NCI-H1048 (cell line): ENCODE measurements at places on chromosomes 16 and 17.

DNA sequence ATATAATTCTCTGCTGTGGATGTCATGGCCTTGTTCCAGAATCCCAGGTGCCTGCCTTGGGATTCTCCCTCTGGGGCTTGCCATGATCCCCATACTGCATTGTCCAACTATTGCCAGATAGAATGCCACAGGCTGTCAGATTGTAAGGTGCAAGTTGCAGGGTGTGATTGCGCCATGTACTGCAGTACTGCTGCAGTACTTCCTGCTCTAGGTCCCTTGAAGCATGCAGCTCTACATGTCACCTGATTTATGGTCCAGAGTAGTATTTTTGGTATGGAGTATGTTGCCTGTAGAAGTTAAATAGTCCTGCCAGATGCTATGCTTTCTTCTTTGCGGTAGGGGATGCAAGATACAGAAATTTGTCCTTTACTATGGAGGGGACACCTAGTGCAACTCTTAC lies 7.0 kb upstream of the SLFN5 start:
- DNase-seq, result no peak

DNA sequence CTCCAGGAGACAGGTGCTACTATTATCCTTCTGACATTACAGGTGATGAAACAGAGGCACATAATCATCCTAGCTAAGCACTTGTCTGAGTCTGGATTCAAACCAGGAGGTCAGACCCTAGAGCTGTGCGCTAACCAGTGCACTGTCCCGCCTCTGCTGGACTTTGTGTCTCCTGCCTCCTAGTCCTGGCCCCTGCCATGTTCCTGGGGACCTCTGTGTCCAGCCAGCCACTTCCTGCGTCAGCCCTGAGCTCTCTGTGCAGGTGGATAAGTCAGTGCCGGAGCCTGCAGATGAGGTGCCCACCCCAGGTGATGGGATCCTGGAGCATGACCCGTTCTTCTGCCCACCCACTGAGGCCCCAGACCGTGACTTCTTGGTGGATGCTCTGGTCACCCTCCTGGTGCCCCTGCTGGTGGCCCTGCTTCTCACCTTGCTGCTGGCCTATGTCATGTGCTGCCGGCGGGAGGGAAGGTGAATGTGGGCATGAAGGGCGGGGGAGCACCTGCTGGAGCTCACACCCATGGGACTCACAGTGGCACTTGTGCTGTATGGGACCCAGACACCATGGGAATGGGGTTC lies 4.2 kb downstream of the SGCA start:
- DNase-seq, result no peak

- no peak for DNase-seq
These were observed 64.2 kb downstream of the BMERB1 start for GRCh38 chr16:15498427-15499175.

DNA sequence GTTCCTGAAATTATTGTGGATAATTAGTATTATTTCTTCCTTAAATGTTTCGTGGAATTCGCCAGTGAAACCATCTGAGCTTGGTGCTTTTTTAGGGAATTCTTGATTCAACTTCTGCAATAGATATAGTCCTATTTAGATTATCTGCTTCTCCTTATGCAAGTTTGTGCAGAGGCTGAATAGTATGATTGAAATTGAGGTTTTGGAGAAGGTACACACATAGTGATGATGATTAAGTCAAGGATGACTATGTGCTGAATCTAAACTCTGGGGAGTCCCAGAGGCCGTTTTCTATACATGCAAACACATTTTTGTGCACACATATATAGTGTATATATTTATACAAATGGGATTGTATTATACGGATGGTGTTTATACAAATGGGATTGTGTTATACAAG lies 5.2 kb upstream of the MYH4 start:
- no peak for DNase-seq

DNA sequence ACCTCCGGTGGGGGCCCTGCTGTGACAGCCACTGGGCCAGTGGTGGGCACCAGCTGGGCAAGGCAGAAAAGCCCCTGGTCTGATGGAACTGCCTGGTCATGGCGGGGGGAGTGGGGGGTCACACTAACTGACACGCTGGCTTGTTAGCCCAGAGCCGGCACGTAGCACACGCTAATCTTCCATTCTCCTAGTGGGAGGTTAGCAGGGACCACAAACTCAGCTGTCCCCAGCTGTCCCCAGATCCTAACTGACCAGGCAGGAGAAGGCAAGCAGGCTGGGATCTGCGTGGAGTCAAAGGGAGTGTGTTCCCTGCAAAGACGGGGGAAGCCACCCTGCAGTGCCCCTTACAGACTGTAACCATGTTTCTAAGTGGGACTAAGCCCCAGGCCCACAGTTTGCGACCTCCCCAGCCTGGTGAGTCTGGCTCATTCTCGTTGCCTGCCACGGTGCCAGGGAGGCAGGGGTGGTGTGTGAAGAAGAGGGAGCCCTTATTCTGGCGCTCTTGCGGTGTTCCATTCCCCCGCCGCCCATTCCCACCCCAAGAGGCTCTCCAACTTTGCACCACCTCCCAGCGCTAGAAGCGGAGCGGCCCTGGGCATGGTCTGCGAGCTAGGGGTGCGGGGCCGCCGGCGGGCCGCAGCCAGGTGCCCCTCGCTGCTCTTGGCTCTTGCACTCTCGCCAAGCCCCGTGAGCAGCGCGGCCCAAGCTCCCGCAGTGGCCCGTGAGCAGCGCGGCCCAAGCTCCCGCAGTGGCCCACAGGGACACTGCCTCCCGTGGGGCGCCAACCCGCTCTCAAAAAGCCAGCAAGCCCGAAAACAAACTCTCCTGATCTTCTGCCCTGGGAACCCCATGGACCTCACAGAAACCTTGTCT lies 12.1 kb upstream of the ZNF423 start:
- DNase-seq, result no peak

DNA sequence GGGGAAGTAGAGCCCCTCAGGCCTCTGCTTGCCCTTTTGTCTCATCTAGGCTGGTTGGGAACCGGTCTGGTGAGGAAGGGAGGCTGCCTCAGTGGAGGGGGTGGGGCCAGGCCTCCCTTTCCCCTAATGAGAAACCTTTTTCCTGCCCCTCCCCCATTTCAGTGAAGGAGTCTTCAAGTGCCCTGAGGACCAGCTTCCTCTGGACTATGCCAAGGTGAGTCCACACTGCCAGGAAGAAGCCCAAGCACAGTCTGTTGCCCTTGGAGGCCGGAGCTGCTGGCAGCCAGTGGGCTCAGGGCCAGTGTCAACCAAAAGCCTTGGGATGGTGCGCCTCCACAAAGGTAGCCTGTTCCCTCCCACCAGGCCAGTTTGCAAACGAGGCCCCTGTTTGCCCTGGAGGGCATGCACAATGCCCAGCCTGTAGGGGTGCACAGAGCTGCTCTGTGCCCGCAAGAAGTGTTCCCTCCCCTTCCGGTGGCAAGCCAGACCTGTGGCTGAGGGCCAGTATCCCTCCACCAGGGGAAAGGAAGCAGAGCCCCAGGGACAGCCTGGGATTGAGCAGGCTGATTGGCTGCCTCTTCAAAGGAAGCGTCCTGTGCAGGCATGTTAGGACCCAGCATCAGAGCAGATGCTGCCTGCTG lies 3.4 kb downstream of the TRAF4 start:
- no peak for DNase-seq

DNA sequence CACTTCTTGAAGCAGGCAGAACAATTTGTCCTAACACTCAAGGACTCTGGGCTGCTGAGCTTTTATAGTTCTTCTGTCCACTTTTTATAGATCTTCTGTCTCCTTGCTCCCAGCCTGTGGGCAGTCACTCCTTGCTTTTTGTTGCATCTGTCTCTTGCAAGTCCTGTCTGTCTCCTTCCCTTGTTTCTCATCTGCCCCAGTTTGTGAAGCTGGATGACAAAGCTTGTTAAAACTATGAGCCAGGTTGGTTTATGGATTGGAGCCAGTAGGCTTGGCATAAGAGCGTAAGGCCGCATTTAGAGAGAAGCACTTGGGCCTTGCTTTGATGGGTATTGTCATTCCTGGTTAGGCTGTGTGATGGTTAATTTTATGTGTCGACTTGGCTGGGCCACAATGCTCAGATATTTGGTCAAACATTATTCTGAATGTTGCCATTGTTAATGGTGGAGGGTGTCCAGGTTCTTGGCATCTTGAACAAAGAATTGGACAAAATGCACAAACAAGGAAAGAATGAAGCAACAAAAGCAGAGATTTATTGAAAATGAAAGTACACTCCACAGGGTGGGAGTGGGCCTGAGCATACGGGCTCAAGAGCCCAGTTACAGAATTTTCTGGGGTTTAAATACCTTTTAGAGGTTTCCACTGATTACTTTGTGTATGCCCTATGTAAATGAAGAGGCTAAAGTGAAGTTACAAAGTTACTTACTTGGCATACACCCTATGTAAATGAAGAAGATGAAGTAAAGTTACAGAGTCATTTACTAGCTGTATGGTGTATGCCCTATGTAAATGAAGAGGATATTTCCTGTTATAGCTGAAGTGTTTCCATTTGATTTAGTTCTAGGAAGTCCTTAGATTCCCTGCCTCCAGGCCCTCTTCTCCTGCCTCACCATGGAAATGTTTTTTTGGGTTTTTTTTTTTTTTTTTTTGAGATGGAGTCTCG lies 8.0 kb upstream of the CPPED1 start:
- DNase-seq, result no peak

DNA sequence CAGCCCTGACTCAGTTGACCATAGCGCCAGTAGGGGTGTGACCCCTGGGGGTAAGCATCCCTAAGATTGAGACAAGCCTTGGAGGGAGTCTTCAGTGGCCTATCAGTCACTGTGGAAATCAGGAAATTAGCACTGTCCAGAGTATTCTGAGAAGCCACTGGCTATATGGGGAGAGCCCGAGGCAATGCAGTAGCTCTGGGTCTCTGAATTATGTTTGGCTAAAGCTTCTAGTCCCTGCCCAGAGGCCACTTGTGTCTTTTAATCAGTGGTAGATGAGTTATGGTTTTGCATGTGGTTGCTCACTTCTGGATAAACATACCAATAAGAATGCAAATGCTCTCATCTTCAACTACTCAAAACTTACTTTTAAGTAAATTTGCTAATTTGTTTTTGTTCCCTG lies 100.6 kb upstream of the TOX3 start:
- no peak for DNase-seq

DNA sequence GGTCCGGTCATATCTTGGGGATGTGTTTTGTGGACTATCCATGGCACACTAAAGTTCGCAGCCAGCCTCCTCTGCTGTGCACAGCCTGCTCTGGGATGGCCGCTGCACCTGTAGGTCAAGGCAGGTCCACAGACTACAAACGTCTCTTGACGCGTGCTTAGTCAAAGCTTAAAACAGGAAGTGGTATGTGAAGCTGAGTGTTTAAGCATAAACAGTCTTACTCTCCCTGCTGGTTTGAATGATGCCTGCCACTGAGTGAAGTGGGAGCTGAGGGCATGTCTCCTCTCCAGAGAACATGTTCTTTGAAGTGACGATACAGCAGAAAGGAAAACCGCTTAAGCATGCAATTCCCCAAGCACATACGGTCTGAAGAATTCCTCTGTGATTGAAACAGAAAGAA lies 365.6 kb downstream of the SLC39A11 start:
- no peak for DNase-seq

- DNase-seq, result no peak
These were observed 21.2 kb downstream of the AKAP1 start for GRCh38 chr17:57106107-57106835.

DNA sequence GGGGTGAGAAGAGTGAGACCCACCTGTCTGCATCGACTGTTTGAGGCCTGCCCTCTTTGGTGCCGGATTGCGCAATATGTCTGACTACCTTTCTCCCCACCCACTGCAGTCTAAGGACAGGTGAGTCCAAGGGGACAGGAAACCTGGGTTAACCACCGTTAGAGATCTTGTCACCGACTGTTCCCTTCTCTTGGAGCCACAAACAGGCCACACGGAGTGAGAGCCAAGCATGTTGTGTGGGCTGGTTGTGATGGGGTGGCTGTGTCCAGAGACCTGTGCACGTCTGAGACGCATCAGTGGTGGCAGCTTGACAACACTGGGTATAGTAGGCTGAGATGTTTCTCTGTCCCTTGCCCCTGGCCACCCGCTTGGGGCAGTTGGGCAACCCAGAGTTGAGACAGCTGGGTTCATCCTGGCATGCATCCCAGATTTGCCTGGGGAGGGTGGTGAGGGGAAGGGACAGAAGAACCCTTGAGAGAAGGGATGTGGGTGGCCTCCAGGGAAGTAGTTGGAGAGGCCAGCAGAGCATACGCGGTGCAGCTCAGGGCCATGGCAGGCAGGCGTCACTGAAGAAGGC lies 21.4 kb downstream of the MPRIP start:
- DNase-seq, result no peak

DNA sequence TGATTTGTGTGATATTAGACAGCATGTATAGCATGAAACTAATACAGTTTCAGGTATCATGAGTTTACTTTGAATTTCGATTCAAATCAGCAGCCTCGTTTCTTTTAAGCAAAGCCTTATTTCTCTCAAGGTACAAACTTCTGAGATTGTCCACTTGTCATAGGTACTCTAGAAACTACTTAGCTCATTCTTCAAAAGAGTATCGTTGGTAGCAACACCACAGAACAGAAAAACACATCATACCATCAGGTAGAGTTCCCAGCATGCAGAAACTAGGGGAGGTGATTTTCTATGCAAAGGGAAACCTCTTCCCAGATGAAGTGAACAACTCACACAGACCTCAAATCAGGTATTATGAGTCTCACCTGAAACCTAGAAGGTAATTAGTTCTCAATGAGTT lies 237.0 kb upstream of the SOX9 start:
- no peak for DNase-seq

GRCh38 chr17:81579821-81580321 lies 27.7 kb upstream of the FAAP100 start:
- no peak for DNase-seq

GRCh38 chr17:8020776-8021564 lies 17.9 kb upstream of the ALOX15B start:
- DNase-seq, result no peak
